ENCODE measurements at places on chromosomes 6 and 20.

DNA sequence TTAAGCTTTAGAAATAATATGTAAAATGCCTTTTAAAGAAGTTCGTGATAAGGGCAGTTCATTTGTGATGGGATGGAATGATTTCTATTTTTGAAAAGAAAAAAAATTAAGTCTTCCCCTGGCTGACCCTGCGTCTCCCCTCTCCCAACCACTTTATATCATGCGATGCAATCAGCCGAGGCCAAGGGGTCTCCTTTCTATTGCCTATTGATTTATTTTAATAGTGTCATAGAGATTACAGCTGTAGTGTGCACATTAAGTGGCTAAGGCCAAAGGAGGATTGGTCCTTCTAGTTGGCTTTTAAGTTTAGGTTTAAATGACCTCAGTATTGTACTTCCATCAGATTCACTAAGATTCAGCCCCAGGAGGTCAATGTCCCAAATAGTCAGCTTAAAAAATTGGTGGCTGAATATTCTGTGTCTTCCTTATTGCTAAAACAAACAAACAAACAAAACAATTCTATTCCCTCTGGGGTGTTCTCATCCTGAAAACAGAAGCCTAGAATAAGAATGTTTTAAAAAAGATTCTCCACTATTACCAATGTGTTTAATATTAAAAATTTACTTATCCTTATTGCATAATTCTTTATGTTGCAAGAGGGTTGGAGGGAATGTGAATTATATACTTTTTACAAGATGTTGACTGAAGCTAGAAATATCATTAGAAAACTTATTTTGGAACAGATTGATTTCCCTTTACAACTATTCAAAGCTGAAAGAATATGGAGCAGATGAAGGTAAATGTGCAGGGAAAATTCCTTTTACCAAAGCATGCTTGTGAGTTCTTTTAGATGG, 359.1 kb downstream of the SAMD5 start:
- no peak for DNase-seq

- no peak for DNase-seq
Observed at GRCh38 chr6:18395856-18396197, 8.7 kb downstream of the RNF144B start.

DNA sequence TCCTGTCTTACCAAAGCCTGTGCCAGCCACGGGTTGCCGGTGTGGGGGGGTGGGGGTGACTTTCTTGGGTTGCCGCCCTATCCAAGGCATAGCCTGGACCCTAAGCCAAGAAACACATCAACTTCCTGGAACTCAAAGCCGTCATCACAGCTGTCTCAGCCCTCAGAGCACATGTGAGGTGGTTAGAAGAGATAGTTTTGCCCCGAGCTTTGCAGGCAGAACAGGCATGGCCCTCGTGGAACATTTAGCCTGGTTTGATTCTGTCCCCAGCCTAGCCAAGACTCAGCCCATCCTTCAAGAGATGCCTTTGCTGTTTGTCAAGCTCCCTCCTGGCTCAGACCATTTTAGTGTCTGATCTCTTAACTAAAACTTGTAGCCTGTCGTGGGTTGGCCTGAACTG, 64.9 kb downstream of the RREB1 start:
- DNase-seq = no peak

GRCh38 chr6:31143148-31143547, 4.3 kb upstream of the PSORS1C2 start:
- DNase-seq = no peak

GRCh38 chr6:46796848-46797580, 3.8 kb downstream of the MEP1A start:
- no peak for DNase-seq

DNA sequence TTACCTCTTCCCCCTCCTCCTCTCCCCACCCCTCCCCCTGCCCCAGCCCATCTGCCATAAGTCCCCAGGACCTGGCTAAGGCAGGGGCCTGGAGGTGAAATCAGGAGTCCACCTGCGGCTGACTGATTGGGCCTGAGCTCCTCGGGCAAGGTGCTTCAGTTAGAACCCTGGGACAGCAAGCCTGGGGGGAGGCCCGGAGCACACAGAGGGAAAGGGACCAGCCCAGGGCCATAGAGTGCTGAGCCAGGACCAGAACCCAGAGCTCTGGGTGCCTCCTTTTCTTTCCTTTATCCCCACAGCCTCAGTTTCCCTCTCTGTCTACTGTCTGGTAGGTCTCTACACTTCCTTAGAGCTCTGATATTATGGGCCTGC, 35.7 kb upstream of the VEGFA start:
- DNase-seq = no peak

GRCh38 chr6:169227116-169227515, 26.5 kb downstream of the THBS2 start:
- DNase-seq = no peak

DNA sequence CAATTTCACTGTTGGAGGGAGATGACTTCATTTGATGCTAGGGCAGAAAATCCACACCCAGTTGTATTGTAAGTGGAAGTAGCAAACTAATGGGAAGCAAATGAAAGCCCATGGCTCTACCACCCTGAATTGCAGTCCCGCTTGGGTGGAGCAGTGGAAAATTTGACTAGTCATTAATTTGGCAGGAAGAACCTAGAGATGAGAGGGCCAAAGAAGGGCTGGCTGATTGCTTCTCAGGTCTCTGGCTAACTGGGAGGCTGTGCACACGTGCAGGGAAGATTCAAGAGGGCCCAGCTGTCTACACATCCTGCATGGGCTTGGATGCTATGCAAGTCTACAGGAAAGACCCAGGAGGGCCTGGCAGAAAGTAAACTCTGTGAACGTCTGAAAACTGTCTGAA, 466.2 kb downstream of the TFAP2A start:
- no peak for DNase-seq

DNA sequence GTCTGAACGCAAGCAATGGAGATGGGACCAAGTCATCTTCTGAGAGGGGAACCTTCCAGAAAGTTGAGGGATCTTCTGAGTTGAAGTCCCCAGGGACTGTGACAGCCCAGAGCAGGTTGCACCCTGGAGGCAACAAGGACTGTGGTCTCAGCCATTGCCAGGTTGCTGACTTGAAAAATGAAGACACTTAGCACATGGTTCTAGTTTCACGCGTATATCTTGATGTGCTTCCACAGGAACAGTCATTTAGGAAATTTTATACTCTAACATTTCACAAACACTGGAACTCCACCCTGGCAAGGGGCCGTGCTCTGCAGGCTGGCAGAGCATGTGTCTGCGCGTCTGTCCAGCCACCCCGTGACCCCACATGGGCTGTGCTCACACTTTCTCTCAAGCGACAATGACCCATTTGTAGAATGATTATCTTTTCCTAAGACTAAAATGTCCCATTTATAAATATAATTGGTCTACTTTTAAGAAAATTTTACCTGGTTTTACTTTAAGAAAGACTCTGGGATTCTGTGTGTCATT, 157.0 kb downstream of the ERMARD start:
- no peak for DNase-seq

- DNase-seq = no peak
Observed at GRCh38 chr6:118745156-118745555, 93.8 kb upstream of the CEP85L start.

DNA sequence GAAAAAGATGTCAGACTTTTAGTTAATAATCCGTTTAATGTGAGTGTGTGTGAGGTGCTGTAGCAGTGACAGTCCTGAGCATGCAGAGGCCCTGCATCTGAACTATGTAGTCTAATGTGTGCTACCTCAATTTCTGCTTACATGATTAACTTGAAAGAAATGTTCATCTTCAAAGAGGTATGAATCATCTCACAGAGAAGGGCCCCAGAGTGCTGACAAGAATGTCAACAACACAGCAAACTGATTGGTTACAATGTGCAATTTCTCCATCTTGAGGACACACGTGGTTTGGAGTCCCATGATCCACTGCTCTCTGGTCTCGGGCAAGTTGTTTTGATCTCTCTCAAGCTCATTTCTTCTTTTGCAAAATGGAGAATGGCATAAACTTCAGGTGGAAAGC, 61.7 kb upstream of the EMILIN3 start:
- no peak for DNase-seq

DNA sequence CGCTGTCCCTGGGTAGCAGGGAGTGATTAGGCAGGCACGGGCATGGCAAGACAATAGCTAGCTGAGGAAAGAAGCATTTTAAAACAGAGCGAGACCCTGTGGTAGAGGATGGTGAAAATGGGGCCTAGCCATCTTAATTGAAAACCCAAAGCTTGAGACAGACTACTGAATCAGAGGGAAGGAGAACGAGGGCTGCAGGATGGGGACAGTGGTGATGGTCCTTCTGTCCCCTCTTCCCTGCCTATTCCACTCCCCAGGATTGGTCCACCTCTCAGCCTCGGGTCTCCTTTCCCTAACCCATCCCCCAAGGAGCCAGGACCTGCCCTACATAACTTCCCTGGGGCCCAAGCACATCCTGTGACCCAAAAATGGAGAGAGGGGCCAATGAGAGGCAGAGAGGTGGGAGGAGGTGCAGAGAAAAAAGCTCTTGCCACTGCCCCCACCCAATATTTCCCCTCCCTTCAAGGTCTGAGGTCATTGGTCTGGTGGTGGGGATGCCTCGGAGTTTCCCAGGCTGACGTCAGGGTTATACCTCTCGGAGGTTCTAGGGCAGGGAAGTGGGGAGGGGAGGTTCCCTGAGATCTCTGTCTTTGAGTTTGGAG, 884 bp upstream of the CUTA start:
- DNase-seq = no peak

DNA sequence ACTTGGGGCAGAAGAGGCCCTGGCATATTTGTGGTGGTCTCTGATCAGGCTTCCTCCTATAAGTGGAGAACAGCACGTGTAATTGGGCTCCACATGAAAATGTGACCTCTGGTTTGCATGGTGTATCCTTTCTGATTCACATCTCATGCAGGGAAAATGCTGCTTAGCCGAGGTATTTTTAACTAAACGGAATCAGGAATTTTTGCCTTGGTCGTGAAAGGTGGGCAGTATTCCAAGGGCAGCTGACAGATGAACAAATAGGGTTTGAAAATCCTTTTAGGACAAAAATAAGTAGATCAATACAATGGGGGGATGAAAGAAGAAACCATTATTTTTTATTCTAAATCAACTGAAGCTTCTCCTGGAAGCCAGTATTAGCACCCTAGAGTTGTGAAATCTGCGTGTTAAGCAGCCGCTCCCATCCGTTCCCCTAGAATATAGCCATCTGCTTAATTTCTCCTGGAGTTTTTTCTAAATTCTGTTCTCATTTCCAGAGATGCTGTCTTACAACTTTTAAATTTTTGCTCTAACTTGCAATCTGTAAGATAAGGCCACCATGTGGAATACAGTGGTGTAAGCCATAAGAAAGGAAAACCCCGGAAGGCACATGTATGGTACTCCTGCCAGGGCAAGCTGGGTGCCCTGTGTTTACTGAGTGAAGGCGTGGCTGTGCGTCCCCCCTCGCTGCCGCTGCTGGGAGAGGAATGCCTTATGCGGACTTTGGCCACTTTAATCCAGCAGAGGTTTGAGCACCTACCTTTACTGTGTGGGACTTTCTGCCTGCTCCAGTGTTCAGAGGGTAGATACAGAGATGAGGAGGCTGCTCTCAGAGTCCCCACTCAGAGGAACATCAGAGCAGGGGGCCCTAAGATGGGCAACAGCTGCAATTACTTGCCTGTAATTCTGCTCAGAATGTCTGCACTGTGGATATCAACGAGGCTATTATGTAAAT, 52.4 kb downstream of the SYNJ2 start:
- no peak for DNase-seq

- no peak for DNase-seq
Observed at GRCh38 chr6:158290659-158291058, 21.6 kb upstream of the TULP4 start.

- DNase-seq = no peak
Observed at GRCh38 chr6:10310826-10311225, 104.0 kb downstream of the TFAP2A start.

DNA sequence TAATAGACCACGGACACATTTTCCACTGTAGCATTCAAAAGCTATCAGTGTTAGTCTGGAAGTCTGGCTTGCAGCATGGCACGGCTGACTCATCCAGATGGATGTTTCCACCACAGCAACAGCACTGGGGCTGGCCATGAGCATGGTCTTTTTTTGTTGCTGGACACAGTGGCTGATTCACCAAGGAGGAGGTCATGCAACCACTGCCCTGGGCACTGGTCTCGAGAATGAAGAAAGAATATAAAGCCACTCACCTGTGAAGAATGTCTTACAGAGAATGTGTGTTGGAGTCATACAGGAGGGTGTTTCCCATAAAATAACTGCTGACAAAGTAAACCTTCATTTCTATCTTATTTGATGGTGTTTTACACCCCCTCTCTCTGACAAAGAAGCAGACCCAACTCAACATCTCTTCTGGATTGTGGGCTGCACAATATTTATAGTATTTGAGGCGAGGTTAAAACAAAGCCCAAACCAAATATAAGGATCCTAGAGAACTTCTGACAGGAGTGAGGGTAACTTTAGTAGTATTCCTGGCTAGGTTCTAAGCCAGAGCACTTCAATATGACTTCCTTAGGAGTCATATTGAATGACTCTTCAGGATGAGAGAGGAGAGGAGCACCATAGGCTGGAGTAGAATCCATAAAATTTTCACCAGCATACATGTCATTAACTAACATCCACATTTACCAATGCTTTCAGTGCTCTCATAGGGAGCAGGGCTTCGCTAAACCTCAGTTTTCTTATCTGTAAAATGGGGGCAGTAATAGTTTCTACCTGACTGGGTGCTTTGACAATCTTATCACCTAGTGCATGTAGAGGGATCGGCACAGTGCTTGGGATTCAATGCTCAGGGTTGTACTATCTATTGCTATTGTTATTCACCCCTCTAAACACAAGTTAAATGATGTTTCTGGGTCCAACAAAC, 121.4 kb downstream of the KIF13A start:
- DNase-seq = no peak

DNA sequence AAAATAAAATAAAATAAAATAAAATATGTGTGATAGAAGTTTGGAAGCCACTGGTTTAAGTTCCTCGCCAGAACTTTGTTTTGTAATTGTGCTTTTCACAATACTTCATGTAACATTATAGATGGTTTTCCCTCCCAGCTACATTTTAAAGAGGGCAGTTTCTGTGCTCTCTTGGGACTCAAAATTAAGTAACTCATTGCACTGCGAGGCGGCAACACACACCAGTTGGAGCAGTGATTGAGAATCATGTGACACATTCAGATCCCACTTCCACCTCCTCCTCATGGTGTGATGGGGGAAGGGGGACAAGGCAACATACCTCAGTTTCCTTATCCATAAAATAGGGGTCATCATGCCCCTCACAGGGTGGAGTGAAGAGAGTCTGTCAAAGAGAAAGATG, 7.5 kb downstream of the C2 start:
- no peak for DNase-seq

DNA sequence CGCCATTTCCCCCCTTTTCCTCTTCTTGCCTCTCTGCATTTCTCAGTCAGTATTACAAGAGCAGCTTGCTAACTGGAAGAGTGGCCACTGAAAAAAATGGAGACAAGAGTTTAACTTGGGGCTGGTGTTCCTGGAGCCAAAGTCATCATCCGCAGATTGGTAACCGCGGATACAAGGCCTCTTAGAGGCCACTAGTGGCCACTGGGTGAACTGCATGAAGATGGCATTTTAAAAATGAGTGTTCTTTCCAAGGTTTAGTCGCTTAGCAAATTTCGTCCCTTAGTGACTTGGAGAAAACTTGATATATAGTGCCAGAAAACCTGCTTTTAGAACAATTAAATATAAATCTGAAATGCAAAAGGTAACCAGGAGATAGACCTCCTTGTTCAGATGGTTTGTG, 4.8 kb downstream of the F13A1 start:
- DNase-seq = peak; percentile 18

All from NCI-H774 (cell line).